ENCODE measurements at places on chromosomes 11 and 22.

GRCh38 chr11:127330044-127330443 is 329.5 kb upstream of the KIRREL3 start:
- DNase-seq, result no peak

GRCh38 chr11:120058931-120059330 is 79.0 kb downstream of the TRIM29 start:
- no peak for DNase-seq

DNA sequence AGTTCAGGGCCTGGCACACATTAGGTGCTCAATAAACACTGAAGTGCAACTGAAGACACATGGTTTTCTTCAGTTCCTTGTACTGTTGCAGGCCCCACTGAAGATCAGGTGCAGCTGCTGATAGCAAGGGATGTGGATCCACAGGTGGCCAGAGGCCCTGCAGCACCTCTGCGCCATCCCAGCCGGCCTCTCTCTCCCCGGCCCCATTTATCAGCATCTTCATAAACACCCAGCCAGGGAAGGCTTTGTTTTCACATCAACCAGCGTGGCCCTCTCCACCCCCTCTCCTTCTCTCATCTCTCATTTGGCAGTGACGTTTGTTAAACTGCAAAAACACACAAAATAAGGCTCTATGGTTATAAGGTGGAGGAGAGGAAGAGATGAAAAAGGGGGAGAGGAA is 528.8 kb downstream of the BUD13 start:
- no peak for DNase-seq

- no peak for DNase-seq
These were observed 55.1 kb upstream of the SYT9 start for GRCh38 chr11:7196396-7197146.

DNA sequence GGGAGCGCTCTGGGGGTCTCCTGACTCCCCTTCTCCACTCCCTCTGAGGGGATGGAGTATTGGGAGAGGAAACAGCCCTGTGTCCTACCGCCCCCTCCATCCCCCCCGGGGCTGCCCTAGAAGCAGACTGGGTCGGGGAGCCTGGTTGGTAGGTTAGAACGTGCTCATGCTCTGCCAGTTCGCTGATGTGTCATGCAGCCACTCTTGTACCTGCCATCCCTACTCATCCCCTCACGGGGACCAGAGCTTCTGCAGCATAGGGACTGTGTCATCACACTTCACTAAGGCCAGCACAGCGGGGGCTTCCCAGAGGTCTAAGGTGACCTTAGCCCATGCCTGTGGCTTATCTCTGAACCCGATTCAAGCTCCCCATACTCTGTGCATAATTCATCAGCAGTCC is 4.7 kb downstream of the KCNJ1 start:
- no peak for DNase-seq

DNA sequence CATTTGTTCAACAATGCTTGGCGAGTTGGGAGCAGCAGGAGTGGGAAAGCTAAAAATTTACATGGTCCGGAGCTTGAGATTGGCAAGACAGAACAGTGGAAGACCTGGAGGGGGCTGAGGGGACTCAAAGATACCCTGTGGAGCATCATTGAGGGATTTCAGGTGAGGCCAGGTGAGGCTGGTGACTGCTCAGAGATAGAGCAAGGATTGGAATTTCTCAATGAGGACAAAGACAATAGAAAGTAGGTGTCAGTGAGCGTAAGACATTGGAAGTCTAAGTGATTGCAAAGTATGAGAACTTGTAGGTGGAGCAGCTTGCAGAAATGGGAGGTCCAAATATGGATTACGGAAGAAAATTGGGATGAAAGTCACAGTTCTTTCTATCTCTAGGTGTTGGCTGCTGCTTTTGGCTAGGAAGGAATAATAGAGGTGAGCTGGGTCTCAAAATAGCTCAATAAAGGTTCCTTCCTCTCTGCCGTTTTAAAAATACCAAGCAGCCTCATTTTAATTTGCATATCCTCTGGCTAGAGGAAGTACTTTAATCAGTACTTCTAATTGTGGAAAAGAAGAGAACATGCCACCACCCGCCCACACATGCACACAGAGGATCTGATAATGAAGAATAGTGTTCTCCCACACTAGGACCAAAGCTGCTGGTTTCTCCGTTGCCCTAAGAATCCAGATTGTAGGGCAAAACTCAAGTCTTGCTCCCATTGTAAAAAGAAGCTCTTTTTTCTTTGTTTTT is 41.8 kb upstream of the SORL1-AS1 start:
- no peak for DNase-seq
